Lower lobe of right lung (tissue), 2 donors: ENCODE measurements at places on chromosomes 1 and 21. TPM values are rescaled to one million over a fixed set of nuclear protein-coding genes. Genes with fewer than 3 reads are reported as not detected.

DNA sequence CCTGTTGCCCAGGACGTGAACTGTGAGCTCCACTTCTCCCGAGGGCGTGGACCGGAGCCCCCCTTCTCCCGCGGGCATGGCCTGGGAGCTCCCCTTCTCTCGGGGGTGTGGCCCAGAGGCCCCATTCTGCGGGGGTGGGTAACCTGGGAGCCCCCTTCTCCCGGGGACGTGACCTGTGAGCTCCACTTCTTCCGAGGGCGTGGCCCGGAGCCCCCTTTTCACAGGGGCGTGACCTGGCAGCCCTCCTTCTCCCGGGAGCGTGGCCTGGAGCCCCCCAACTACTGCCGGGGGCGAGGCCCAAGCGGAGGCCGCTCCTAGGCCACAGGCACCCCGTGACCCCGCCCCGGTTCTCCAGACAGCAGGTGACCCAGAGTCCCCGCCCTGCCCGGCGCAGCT is 320 bp downstream of the C1orf174 start:
- H3K36me3 ChIP-seq = no peaks in the 10 kb centered on the region
- peak overlapping the region; percentile 99 for H3K4me3 ChIP-seq
- peak overlapping the region; percentile 96 for H3K27ac ChIP-seq
- no peak for DNase-seq
- peaks cover 13% of the 10 kb centered on the region for H3K4me1 ChIP-seq

The NPHS2 gene
- not detected for total RNA-seq

The MTF1 gene
- 30.3 TPM for total RNA-seq

The PDC gene
- total RNA-seq = not detected

DNA sequence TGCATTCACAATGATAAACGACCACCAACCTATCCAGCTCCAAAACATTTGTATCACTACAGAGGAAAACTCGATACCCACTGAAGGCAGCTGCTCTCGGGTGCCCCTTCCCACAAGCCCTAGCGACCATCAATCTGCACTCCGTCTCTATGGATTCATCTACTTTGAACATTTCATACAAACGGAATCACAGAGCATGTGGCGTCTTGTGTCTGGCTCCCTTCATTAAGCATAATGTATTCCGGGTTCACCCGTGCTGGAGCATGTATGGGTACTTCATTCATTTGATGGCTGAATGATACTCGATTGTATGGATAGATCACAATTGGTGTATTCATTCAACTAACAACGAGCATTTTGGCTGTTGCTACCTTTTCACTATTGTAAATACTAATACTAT is 340.2 kb downstream of the SMYD3 start:
- no peak overlapping the region for H3K27ac ChIP-seq
- no peaks in the 10 kb centered on the region for H3K4me1 ChIP-seq
- H3K36me3 ChIP-seq = no peaks in the 10 kb centered on the region
- no peak for DNase-seq
- H3K4me3 ChIP-seq = no peak overlapping the region
- no peaks in the 10 kb centered on the region for H3K27me3 ChIP-seq

The ACTL8 gene
- total RNA-seq = not detected

The SELL gene
- 23.8 TPM for total RNA-seq

DNA sequence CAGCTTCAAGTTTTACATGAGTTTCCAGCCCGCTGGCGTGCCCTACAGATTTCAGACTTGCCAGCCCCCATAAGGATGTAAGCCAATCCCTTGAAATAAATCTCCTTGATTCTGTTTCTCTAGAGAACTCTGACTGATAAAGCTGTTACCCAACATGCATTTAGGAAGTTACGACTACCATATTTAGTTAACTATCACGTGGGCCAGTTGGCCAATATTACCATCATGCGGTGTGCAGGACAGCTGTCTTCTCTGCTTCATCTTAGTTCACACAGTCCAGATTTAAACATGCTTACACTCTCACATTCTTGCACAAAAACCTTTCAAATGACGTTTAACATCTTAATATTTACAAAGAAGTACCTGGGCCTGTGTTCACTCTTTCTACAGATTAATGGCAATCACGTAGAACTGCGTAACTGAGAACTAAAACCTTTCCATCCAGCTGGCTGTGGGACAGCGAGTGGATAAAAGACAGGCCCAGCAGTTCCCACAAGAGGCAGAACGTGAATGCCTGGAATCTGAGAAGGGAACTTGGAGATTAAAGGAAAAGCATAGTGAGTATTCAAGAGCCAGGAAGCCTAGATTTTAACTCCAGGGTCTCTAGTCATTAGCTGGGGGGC is 20.8 kb downstream of the FAM177B start:
- H3K4me3 ChIP-seq = no peak overlapping the region
- H3K4me1 ChIP-seq = no peaks in the 10 kb centered on the region
- H3K27ac ChIP-seq = no peak overlapping the region
- no peaks in the 10 kb centered on the region for H3K36me3 ChIP-seq

The PLCH2 gene
- 3.8 TPM for total RNA-seq

The APOBEC4 gene
- total RNA-seq = 3.0 TPM
